ENCODE measurements at places on chromosomes 2 and 18.

DNA sequence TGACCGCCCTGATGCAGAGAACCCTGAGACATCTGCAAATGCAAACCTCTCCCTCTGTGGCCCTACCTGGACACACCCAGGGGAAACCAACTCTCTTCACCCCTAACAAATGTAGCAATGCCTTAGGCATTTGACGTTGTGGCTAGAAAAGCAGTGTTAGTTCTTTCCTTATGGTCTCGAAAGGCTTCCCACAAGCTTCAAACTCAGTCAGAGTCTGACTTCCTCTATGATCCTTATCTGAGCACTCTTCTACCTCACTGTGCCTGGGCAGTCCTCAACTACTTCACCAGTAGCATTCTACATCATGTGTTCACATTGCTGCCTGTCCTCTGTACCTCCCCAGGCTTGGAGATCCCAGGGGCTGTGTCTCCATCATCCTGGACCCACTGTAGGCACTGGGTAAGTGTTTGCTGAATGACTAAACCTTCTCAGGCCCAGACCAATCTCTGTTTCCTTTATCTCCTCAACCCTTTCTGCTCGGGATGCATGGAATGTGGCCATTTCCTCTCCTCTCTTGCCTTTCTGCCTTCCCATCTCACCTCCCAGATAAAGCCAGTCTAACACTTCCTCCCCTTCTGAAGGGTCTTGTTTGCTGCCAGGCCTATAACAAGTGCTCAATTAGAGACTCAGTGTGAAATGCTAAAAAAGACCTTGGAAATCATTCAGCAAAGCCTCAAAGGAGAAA lies 91.7 kb upstream of the ACAA2 start:
- no peak for DNase-seq

DNA sequence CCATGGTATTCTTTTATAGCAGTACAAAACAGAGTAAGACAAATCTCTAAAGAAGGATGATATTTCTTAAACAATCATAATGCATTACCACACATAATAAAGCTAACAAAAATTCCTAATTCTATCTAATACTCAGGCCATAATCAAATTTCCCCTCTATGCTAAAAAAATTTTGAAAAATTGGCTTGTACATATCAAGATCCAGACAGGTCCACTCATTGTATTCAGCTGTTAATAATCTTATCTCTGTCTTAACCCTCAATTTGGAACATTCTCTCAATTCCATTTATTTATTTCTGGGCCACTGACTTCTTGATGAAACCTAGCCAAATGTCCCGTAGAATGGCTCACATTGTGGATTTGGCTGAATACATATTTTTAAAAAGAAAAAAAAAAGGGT lies 59.1 kb upstream of the PAX3 start:
- no peak for DNase-seq

DNA sequence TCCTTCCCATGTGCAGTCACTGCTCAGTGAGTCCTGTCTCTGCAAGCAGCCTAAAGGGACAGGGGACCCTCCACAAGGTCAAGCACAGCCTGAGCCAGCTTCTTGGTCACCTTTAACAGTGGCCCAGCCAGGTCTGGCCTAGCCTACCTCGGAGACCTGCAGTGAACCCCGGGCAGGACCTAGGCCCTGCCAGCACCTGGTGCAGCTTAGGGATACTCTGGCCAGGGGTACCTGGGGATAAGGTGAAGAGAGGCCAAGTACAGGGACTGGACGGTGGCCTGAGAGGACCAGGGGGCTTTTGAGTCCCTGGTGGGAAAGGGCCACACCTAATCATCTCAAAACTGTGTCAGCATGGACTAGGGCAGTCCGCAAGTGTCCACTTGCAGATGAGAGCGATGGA lies 67.8 kb downstream of the EMX1 start:
- no peak for DNase-seq

- no peak for DNase-seq
Observed at GRCh38 chr18:815353-815752, 3.3 kb upstream of the YES1 start.

DNA sequence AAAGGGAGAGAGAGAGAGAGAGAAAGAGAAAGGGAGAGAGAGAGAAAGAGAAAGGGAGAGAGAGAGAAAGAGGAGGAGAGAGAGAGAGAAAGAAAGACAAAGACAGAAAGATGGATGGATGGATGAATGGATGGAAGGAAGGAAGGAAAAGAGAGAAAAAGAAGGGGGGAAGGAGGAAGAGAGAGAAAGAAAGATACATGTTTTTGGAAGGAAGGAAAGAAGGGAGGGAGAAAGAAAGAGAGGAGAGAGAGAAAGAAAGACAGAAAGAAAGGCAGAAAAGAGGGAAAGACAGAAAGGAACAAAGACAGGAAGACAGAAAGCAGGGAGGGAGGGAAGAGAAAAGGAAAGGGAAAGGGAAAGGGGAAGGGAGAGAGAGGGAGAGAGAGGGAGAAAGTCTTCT lies 51.6 kb downstream of the RNU4ATAC start:
- no peak for DNase-seq

- no peak for DNase-seq
Observed at GRCh38 chr2:62672601-62673000, 32.9 kb upstream of the EHBP1 start.

GRCh38 chr2:37829202-37829601 lies 95.9 kb upstream of the RMDN2 start:
- no peak for DNase-seq

DNA sequence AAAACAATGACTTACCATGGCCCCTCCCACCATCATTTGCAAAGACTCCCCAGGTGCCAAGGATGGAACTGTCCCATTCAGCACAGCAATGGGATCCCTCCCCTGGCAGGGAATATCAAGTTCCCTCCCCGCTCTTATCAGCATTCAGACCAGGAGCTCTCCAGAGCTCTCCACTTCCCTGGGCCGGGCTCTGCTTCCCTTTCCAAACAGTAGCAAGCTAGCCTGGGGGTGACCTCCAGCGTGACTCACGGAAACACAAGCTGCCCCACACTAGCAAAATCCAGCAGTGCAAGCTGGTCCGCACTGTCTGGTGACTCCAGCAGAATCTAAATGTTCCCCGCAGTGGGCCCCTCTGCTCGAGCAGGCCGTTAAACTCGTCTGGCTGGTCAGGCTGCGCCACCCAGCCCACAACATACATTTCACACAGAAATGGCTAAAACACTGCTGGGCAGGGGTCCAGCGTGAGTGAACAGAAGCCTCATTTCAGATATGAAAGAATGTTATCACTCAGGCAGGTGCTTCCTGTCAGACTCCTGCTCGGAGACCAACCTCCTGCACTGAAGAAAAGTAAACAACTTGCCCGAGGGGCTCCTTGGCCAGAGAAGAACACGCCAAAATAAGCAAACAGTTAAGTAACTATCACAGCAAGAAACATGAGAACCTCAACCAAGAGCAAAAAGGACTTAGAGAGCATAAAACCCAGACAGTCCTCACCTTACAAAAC lies 33.9 kb downstream of the STAT1 start:
- DNase-seq: no peak

DNA sequence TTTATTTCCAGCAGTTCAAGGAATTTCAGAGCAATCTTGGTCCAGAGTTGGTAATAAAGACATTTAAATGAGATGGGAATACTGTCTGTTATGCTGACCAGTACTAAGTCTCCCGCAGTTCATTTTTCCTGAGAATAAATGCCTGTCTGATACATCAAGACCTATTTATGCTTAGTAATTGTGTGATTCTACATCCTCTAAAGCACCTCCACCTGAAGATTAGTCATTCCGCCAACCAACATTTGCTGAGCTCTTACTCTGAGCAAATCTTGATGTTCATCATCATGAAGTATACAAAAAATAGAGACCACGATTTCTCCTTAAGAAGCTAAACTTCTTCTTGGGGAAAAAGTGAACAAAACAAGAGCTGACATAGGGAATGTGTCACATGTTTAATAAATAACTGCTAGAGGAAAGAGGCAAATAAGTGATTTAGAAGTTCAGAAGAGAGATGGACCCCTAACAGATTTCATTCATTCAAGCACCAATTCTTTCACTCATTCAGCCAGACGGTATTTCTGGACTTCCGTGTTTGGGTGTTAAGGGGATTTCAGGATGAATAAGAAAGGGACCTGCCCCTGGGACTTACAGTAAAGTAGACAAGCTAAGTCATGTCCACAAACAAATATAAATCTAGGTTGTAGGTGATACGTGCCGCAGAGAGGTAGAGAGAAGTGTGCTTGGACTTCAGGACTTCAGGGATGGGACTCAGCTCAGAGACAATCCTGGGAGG lies 34.2 kb upstream of the PPP4R1 start:
- no peak for DNase-seq

GRCh38 chr2:217873371-217873770 lies 129.4 kb downstream of the TNS1 start:
- no peak for DNase-seq

DNA sequence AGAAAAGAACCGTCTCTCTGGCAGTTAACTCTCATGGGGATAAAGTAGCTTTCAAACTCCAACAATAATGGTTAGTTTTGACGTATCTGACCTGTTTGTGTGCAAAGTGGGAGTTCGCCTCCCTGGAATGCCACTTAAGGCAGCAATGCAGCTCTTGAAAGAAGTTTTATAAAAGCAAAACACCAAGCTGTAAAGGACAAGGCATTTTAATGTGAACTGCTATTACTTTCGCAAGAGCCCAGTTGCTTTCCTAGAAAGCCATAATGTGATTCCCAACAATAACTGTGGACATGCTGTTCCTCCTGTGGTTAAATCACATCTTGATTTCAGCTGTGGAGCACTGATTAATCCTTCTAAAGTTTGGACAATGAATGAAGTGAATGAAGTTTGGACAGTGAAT lies 303.7 kb downstream of the PTPRM start:
- DNase-seq: no peak

- no peak for DNase-seq
Observed at GRCh38 chr2:65198737-65199136, 28.9 kb upstream of the ACTR2 start.

GRCh38 chr18:4821801-4822200 lies 366.7 kb upstream of the DLGAP1 start:
- no peak for DNase-seq

DNA sequence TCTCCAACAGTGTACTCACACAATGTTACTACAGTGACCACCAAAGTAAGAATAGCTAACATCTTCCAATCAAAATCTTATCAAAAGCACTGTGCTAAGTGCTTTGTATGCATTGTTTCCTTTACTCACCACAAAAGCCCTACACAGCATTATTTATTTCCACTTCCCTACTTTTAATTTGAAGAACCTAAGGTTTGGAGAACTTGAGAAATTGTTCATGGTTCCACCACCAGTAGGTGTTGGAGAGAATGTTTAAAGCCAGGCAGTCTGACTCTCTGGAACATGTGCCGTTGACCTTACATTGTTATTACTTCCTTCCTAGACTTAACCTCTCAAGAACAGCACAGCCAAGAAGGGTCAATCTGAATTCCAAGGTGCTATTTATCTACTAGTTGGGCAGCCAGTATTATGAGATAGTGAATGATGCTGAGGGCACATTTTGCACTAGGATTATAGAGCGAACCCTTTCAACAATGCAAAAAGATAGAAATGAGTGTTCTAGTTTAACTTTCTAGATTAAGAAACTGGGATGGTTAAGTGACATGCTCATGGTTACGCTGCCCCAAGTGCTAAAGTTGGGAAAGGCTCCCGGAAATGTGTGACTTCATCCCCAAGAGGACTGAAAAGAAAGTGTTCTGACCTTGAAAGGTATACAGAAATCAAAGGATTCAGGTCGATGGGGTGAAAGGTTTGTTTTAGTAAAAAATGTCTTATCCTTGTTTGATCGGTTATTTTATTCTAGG lies 55.2 kb upstream of the FAM136A start:
- no peak for DNase-seq

GRCh38 chr2:109128048-109128615 lies 873 bp upstream of the SH3RF3 start:
- DNase-seq: peak; percentile 72

DNA sequence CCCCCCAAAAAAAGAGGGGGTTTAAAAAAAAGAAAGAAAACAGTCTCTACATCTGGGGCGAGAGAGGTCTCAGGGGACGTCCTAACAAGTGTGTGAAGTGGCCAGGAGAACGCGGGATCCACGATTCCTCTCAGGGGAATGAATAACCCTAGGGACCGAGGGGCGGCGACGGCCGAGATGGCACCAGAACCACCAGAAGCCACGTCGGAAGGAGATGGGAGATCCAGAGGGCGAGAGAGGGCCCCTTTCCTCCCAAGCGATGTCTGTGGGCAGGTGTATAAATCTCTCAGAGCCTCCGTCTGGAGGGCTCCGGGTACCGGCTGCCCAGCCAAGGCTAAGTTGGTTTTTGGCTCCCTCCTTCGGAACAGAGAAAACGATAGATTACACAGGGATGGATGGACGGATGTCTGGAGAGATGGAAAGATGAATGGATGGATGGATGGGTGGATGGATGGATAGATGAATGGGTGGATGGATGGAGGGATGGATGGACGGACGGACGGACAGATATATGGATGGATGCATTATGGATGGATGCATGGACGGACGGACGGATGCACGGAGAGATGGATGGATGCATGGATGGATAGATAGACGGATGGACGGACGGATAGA lies 1.7 kb downstream of the EPHA4 start:
- peak; percentile 12 for DNase-seq

GRCh38 chr2:173231042-173231441 lies 123.6 kb upstream of the CDCA7 start:
- DNase-seq: no peak

GRCh38 chr2:128781166-128781565 lies 462.5 kb upstream of the HS6ST1 start:
- no peak for DNase-seq

- DNase-seq: no peak
Observed at GRCh38 chr18:28511413-28511821, 334.5 kb upstream of the CDH2 start.

GRCh38 chr2:229296536-229296935 lies 25.4 kb upstream of the PID1 start:
- no peak for DNase-seq

DNA sequence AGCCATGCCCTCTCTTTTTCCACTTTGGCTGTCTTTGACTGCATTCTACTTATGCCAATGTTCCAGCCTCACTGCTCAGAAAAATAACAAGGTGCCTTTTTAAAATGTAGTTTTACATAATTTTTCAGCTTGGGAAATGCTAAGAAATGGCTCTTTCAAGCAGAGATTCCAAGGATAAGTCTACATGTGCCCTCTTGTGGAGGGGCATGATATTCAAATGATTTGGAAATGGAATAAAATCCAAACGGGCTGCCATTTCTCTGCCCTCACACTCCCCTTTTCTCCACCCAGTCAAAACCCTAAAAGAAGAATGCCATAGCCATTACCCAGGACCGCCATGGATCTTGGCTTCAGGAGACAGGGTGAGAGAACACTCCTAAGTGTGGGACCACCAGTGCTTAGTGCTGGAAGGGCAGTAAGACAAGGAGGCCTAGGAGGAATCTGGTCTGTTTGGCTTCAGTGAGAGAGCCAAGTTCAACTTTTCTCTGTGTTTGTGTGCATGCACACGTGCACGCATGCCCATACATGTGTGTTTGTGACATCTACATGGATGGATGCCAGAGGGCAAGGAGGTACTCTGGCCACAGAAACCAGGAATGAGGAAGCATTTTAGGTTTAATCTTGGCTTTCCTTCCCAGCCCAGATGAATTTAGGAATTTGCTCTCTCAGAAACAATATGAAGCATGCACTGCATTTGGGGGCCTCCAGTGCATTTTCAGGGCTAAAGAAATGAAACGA lies 174.0 kb upstream of the SLC14A2 start:
- DNase-seq: no peak

- no peak for DNase-seq
Observed at GRCh38 chr2:224173210-224173609, 134.1 kb upstream of the SERPINE2 start.

Measured in stimulated activated CD4-positive, alpha-beta T cell treated with anti-CD3 and anti-CD28 coated beads, Interleukin-4, amount 100 ng/mL, for 24 hours (primary cell).